ENCODE measurements at places on chromosomes 6 and 20.
A peak's percentile ranks its signal among the peaks of the same experiment; 100 is the strongest.

DNA sequence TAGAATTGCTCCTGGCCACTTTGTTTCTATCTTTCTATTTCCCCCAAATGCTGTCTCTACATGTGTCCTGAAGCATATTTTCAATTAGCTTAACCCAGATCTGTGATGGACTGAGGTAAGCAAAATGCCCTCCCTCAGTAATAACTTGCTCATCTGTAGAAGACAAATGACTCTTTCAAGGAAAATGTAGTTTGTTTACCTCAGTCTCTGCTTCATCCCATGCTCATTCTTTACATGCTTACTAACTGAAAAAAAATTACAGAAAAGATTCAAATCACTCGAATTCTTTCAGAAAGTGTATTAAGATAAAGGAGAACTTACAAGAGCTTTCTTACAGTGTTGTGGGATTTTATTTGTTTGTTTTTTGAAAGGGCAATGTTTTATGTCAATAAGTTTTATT is 531.1 kb downstream of the LMBRD1 start:
- no peak for DNase-seq

- DNase-seq = peak; percentile 35
Observed at GRCh38 chr20:31560094-31560745, 44.9 kb upstream of the ID1 start.

DNA sequence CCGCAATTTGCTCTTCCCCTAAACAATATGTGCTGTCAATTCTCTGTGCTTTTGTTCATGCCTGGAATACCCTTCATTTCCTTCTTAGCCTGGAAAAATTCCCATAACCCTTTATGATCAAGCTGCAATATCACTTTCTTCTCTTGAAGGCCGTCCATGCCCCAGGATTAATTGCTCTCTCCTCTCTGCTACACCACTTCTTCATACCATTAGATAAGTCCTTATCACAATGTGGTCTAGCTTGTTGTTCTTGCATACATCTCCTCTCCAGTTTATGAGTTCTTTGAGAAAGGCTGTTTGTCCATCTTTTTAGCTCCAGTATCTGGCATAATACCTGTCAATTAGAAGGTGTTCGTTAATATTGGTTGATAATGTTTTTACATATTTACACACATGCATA is 111.2 kb upstream of the SAMD5 start:
- DNase-seq = no peak

DNA sequence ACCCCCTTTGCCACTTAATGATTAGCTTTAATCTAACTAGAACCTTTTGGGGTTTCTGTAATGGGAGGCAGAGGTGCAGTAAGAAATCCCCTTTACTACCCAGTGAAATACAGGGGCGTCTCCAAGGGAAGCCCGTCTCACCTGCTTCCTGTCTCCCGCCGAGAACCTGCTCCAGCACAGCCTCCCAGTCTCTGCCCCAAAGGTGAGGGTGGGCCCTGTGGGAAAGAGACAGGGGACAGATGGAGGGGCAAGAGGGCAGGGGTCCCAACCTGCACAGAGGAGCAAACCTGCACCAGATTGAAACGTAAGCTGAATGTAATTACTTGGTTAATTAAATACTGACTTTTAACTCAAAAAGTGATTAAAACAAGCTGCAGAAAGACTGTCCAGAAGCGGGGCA is 474.2 kb upstream of the SULF2 start:
- DNase-seq = no peak

- DNase-seq = no peak
Observed at GRCh38 chr6:98067375-98067774, 767.0 kb upstream of the POU3F2 start.

DNA sequence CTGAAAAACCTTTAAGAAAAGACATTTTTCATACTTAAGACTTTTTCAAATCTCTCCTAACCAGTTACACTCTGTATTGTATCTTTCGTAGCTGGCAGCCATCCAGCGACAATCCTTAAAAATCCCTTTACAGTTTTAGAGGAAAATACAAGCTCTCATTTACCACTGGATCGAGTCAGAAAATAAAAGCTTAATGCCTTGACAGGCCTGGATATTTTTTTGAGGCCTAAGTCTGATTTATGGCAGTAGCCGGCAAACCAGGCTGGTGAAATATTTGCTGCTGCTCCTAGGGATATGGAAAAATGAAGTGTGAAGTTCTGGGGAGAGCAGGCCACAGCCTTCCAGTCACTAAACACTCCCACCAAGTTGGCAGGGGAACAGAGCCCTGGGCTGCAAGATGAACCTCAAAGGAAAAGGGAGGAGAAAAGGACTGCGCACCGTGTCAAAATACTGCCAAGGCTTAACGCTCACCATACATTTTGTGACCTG is 213.0 kb upstream of the SUPT3H start:
- DNase-seq = no peak

DNA sequence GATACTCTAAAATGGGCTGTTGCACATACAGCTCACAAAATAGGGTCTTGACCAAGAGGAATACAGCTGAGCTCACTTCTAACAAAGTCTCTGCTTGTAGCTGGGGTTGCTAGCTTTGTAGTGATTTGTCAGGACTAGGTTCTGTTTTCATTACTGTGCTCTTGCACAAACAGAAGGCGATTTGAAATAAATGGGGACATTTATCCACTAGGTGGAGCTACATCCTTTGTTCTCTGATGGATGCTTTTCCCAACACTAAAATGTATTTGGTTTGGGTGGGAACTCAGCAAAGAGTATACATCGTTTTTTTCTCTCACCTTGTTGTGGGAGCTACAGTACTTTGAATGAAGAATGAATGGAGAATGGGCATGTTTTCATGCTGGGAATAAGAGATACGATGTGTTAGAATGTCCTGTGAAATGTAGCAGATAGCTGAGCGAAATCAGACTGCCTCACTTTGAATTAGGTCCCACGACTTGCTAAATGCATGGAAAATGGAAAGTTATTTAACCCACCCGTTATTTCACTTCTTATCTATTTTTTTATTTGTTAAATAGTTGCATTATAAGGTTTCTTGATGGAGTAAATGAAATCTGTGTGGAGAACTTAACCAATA is 494.7 kb upstream of the MAP3K7 start:
- DNase-seq = no peak

- DNase-seq = no peak
Observed at GRCh38 chr6:139230391-139230840, 61.4 kb downstream of the TXLNB start.

DNA sequence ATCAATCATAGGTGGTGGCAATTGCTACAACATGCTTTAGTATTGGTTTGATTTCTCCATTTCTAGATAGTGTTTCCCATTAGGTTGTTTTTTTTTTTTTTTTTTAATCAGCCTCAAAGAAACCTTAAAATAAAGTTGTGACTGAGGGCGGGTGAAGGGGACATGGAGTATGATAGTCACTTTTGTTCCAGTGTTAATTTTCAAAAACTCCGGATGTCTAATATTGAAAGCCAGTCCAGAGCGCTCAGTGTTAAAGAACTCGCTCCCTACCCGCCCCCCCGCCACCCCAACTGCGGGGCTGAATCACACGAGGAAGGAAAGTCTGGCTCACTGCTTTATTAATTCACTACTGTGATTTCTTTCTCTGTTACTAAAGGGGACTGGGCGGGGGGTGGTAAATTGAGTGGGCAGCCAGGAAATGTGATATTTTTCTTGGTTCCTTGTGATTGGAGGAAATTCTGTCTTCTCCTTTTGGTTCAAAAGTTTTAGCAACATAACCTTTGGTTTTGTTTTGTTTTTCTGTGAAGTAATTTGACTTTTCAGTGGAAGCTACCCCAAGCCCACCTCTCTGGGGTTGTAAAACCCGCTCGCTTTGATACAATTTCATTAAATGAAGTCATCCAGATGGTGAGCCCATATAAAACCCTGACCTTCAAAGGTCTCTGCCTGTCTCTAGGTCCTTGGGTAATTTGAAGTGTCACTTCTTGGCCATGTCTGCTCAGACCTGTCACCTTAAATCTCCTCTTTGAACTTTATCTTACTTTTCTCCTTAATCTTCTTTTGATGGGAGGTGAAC is 38.0 kb downstream of the TNFAIP3 start:
- DNase-seq = no peak

- DNase-seq = no peak
Observed at GRCh38 chr20:17904027-17904426, 64.6 kb downstream of the SNX5 start.

DNA sequence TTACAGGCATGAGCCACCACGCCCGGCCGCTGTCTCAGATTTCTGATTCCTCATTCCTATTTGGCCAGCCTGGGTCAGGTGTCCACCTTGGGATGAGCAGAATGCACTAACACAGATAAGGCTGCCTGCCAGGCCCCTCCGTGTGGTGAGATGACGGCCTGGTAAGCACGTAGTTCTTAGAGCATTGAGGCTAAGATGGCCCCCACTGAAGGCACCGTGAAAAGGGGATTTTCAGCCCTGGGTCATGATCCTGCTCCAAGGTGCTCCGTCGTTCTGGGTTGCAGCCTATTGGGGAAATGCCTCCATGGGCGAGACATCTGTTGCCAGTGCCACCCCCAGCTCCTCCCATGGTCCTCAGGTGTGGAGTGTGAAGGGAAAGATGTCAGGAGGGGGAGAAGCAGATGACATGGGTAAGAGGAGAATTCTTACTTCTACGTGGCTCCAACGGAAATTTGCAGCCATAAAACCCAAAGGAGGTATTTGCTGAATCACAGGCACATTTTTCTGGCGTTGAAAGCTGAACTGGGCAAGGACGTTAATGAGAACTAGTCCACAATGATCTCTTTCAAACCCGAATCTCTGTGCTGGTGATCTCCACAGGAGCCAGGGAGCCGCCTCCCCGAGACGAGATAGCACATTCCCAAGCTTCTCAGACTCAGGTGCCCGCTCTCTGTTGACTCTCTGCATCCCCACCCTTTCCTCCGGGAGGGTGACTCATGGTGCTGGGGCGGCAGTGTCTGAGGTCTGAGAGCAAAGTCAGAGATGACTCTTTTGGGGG is 34.0 kb upstream of the BMP6 start:
- no peak for DNase-seq

GRCh38 chr20:1374246-1374645 is 18.6 kb downstream of the FKBP1A start:
- DNase-seq = no peak

DNA sequence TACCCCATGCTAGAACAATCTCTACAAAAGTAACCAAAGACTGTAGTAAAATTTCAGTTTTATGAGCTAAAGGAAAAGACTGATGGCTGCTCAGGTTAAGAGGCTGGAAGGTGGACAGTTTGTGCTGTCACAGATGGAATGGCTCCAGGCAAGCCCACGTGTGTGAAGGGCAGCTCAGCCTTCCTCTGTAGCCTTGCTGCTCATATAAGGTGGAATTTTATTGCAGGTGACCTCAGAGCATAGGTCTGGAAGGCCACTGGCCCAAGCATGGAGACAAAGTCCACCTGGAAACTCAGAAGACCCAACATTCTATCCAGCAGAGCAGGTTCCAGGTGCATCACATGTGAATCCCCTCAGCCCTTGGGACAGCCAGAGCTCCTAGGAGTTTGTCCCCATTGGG is 53.6 kb downstream of the KAT14 start:
- no peak for DNase-seq

- DNase-seq = no peak
Observed at GRCh38 chr6:141752677-141753076, 380.0 kb upstream of the GJE1 start.

- DNase-seq = no peak
Observed at GRCh38 chr6:14453712-14454472, 336.3 kb downstream of the CD83 start.

GRCh38 chr6:105988321-105988720 is 97.8 kb upstream of the PRDM1 start:
- no peak for DNase-seq

- no peak for DNase-seq
Observed at GRCh38 chr6:8434727-8435092, 635 bp downstream of the SLC35B3 start.

DNA sequence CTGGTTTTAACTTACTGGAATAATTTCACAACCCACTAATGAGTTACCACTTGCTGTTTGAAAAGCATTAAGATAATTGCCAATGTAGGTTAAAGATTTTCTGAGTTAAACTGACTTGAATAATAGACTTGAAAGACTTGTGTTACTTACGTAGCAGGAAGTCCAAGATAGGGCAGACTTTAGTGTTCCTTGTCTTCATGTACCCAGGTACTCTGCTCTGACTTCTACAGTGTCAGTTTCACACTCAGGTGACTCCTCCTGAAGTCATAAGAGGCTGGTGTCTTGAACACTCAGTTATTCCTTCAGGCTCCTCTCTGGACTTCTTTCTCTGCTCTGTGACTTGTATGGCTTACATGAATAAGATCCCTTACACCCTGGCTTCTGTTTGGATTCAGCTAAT is 76.3 kb upstream of the SGK1 start:
- DNase-seq = no peak

- DNase-seq = no peak
Observed at GRCh38 chr20:9036593-9036992, 32.3 kb upstream of the PLCB4 start.

GRCh38 chr6:78995946-78996345 is 82.1 kb downstream of the PHIP start:
- no peak for DNase-seq

GRCh38 chr6:25387911-25388310 is 108.7 kb downstream of the CARMIL1 start:
- DNase-seq = no peak

DNA sequence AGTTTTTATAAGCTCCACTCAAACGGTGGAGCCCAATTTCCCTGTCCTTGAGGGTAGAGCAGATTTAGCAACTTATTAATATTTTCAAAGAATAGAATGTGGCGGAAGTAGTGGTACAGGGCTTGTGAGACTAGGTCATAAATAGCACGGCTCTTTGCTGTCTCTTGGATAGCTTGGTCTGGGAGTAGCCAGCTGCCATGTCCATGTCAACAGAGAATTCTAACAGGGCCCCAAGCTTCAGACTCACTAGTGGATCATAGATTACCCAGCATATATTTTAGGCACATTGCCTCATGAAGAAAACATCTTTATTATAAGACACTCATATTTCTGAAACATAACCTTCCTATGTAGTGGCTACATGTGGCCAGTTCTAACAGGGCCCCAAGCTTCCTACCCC is 755.7 kb downstream of the HDGFL1 start:
- no peak for DNase-seq

DNA sequence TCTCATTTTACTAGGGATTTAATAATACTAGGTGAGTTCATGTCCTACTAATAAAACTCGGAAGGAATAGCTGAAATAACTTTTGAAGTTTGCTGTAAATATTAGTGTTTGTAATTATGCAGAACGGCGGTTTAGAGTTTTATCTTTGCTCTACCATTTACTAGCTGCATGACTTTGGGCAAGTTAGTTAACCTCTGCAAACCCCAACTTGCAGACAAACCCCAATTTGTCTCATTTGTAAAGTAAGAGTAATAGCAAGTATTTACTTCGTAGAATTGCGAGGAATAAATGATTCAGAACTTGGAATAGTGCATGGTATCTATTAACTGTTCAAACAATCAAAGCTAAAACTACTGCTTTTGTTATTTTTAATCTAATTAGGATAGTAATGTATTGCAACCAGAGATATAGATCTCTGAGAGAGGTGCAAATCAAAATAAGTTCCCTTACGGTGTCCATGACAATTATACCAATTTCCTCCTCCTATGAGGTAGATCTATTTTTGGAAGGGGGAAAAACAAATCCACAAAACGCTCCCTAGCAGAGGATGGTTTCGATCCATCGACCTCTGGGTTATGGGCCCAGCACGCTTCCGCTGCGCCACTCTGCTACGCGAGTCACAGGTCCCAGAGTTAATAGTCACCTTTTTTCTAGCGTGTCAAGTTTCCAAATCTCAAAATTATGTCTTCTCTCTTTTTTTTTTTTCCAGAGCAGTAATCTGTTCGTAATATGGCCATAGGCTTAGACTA is 35.1 kb upstream of the BTN3A2 start:
- no peak for DNase-seq
